ENCODE measurements at places on chromosomes 1 and 21.

- H3K27ac ChIP-seq, result no peak overlapping the region
- peaks cover 4% of the 10 kb centered on the region for H3K36me3 ChIP-seq
- H3K4me1 ChIP-seq, result peaks cover 18% of the 10 kb centered on the region
- no peak overlapping the region for H3K4me3 ChIP-seq
- no peak for DNase-seq
- H3K27me3 ChIP-seq, result peaks cover 33% of the 10 kb centered on the region
Observed at GRCh38 chr1:244084763-244085162, 33.7 kb downstream of the ZBTB18 start.

DNA sequence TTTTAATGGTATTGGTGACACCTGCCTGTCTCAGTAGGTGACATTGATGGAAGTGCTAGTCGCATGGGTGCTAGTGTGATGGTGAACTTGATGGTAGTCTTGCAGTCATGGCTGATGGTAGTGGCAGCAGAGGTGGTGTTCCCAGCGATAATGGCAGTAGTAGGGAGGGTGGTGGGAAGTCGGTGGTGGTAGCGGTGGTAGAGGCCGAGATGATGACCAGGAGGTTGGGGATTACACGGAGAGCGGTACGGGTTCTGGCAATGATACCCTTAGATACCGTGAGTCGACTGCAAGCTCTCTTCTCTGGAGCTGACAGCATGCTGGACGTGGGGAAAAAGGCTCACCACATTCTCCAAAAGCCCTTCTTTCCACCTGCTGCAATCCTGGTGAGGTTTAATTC lies 99.4 kb upstream of the SLC2A1 start:
- peaks cover 8% of the 10 kb centered on the region for H3K4me1 ChIP-seq
- no peak for DNase-seq
- H3K4me3 ChIP-seq, result no peak overlapping the region
- H3K27ac ChIP-seq, result no peak overlapping the region
- peaks cover 16% of the 10 kb centered on the region for H3K27me3 ChIP-seq
- H3K36me3 ChIP-seq, result no peaks in the 10 kb centered on the region

DNA sequence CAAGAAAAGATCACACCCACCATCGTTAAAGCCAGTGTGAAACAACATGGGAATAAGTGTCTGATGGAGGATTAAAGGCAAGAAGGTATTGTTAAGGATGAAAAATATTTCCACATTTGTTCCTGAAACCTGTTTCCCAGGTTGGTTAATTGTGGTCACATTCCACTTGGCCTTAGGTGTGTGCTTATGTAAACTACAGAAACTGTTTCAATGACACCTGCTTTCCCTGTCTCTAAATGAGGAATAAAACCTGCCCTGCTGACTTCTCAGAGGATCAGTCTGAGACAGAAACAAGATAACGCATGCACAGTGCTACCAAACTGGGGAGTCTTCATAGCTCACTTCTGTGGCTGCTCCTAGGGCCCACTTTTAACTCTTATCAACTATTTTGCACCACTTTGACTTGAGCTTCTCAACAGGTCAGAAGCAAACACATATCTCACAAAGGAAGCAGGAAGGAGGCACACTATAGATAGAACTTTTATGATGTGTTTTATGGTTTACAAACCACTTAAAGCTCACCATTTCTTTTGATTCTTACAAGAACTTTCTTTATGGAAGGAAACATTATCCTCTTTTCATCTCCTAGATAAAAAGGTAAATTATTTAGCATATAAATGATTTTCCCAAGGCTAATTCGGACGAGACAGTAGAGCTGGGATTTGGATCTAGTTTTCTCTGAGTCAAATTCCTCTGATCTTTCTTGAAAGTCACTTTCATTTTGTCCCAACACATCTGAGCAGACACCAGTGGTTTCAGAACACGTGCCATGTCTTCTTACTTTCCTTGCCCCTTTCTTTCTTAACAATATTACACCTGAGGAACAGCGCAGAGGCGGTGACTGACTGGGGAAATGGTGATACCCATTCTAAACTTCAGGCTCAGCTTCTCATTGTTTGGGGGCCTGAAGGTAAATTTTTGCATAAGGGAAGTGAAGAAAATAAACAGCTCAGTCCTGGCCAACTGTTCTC lies 33.4 kb downstream of the CYP2J2 start:
- no peak overlapping the region for H3K27ac ChIP-seq
- no peak overlapping the region for H3K4me3 ChIP-seq
- H3K4me1 ChIP-seq, result no peaks in the 10 kb centered on the region

DNA sequence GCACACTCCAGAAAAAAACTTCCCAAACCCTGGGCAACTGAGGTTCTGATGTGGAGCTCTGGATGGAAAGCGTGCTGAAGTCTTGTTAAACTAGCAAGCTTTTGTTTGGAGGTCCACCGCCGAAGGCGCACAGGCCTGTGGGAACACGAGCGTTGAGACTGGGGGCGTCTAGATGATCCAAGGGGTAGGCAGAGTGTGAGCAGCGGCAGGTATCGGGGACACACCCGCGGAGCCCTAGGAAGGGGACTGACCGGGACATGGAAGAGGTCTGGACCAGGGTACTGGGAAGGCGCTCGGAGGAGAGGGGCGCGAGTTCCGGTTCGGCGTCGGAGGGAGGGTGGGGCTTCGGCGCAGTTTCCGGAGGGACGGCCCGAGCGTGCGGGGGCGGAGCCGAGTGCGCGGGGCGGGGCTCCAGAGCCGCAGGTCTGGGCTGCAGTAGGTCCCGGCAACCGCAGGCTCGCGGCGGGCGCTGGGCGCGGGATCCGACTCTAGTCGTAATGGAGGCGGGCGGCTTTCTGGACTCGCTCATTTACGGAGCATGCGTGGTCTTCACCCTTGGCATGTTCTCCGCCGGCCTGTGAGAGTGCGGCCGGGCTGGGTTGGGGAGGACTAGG lies at the start of gene SLC50A1:
TSS of gene SLC50A1 (plus strand) at position 438 of the 614 bp plus-strand sequence. CDS start at position 498, 60 bp downstream.
- peaks cover 44% of the 10 kb centered on the region for H3K36me3 ChIP-seq
- H3K27me3 ChIP-seq, result peaks cover 7% of the 10 kb centered on the region
- H3K4me3 ChIP-seq, result peak within 1 kb of the TSS; percentile 97
- peak within 1 kb of the TSS; percentile 99 for H3K27ac ChIP-seq

DNA sequence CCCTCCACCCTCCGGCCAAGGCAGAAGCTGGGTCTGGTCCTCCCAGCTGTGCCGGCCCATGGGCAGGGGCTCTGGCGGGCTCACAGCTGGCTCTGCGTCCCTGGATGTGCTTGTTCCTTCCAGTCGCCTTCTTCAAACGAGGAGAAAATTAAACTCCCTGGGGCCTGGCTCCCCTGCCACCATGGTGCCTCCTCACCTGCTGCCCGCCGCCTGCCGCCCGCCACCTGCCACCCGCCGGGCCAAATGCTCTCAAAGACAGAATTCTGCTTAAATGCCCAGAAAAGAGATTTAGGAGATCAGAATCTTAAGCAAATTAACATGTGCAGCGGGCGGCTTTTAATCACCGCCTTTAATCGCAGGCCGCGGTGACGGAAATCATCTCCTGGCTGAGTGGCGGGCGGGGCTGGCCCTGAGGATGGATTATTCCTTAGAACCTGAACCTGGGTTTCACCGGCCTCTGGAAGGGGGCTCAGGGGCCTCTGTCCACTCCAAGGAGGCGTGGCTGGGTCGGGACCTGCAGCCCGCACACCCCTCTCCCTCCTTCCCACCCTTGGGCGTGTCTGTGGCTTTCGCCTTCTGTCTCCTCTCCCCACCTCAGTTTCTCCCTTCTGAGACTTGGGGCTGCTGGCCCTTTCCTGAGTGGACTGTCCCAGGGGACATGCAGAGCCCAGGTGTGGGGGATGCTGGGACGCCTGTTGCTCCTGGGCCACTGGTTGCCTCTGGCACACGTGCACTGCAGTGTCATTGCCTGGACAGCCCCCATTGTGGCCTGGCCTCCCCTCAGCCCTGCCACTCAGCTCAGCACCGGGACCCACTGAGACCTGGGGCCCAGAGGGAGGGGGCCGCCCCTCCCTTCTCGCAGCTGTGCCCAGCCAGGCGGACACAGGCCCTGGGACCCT lies 10.5 kb upstream of the PLCH2 start:
- no peaks in the 10 kb centered on the region for H3K36me3 ChIP-seq
- H3K4me3 ChIP-seq, result no peak overlapping the region
- peaks cover 45% of the 10 kb centered on the region for H3K27me3 ChIP-seq
- peaks cover 17% of the 10 kb centered on the region for H3K4me1 ChIP-seq

GRCh38 chr1:165452336-165453130 lies 7.6 kb upstream of the RXRG start:
- H3K4me1 ChIP-seq, result no peaks in the 10 kb centered on the region
- H3K4me3 ChIP-seq, result no peak overlapping the region
- H3K36me3 ChIP-seq, result no peaks in the 10 kb centered on the region
- H3K27ac ChIP-seq, result no peak overlapping the region
- DNase-seq, result no peak
- peaks cover 24% of the 10 kb centered on the region for H3K27me3 ChIP-seq

GRCh38 chr1:225981714-225982113 lies 17.4 kb downstream of the SDE2 start:
- H3K27ac ChIP-seq, result peak overlapping the region; percentile 40
- H3K36me3 ChIP-seq, result peaks cover 34% of the 10 kb centered on the region
- peaks cover 21% of the 10 kb centered on the region for H3K4me1 ChIP-seq

GRCh38 chr1:159121526-159121925 lies 45.0 kb upstream of the AIM2 start:
- H3K27me3 ChIP-seq, result peaks cover 4% of the 10 kb centered on the region
- no peaks in the 10 kb centered on the region for H3K36me3 ChIP-seq
- H3K4me3 ChIP-seq, result peak overlapping the region; percentile 11
- DNase-seq, result no peak

- DNase-seq, result no peak
Observed at GRCh38 chr1:23638786-23639241, 52.8 kb upstream of the RPL11 start.

DNA sequence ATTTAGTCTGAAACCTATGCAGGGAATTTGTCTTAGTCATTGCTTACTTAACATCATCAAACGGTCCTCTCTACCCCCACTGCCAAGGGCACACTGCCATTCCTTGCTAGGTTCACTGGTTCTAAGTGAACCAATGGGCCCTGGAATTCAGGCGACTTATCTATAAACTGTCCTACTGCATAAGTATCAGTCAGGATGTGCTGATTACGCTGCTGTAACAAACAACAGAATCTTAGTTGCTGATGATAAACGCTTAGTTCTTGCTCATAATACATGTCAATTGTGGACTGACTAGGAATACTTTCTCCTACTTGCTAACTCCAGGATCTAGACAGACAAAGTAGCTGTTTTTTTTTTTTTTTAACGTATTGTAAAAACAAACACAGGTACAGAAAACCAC lies 136.1 kb downstream of the PRDM2 start:
- no peak for DNase-seq
- H3K4me1 ChIP-seq, result no peaks in the 10 kb centered on the region
- no peak overlapping the region for H3K27ac ChIP-seq
- no peaks in the 10 kb centered on the region for H3K36me3 ChIP-seq
- no peak overlapping the region for H3K4me3 ChIP-seq
- peaks cover 24% of the 10 kb centered on the region for H3K27me3 ChIP-seq

GRCh38 chr1:204192046-204192445 lies 4.2 kb downstream of the KISS1 start:
- H3K4me3 ChIP-seq, result no peak overlapping the region
- no peak for DNase-seq
- H3K27me3 ChIP-seq, result peaks cover 48% of the 10 kb centered on the region
- H3K4me1 ChIP-seq, result peaks cover 22% of the 10 kb centered on the region

- peaks cover 13% of the 10 kb centered on the region for H3K36me3 ChIP-seq
- DNase-seq, result no peak
- no peaks in the 10 kb centered on the region for H3K4me1 ChIP-seq
- H3K4me3 ChIP-seq, result no peak overlapping the region
- no peak overlapping the region for H3K27ac ChIP-seq
Observed at GRCh38 chr1:233140974-233141373, 154.6 kb downstream of the PCNX2 start.

DNA sequence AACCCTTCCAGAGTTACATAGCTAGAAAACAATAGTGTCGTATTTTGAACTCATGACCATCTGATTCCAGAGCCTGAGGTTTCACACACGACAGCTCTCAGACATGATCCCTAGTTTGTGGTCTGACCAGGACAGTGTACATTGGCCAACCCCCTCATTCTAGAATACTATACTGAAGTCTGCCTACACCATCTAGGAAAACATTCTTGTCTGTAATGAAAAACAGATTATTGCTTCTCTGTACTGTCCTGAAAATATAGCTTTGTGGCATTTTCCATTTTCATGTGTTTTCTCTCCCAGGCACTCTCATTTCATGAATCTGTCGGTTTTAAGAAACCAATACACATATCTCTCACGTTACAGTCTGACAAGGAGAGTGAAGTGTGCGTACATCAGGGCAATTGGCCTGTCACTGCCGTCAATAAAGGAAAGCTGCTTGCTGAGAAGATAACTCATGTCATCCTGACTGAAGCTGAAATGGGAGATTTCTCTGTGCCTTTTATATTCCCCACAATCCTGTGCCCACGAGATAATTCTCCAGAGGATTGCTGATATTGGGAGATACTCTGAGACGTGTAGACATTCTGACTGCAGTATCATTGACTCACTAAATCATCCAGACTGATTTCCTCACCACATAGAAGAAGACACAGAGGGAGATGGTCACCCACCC lies 585.6 kb downstream of the PLPP3 start:
- no peak overlapping the region for H3K27ac ChIP-seq
- DNase-seq, result no peak
- no peak overlapping the region for H3K4me3 ChIP-seq
- no peaks in the 10 kb centered on the region for H3K36me3 ChIP-seq
- no peaks in the 10 kb centered on the region for H3K4me1 ChIP-seq
- H3K27me3 ChIP-seq, result peaks cover 18% of the 10 kb centered on the region

- H3K36me3 ChIP-seq, result no peaks in the 10 kb centered on the region
- H3K27ac ChIP-seq, result no peak overlapping the region
- H3K27me3 ChIP-seq, result peaks cover 30% of the 10 kb centered on the region
Observed at GRCh38 chr1:212601524-212601923, 7.0 kb upstream of the ATF3 start.

DNA sequence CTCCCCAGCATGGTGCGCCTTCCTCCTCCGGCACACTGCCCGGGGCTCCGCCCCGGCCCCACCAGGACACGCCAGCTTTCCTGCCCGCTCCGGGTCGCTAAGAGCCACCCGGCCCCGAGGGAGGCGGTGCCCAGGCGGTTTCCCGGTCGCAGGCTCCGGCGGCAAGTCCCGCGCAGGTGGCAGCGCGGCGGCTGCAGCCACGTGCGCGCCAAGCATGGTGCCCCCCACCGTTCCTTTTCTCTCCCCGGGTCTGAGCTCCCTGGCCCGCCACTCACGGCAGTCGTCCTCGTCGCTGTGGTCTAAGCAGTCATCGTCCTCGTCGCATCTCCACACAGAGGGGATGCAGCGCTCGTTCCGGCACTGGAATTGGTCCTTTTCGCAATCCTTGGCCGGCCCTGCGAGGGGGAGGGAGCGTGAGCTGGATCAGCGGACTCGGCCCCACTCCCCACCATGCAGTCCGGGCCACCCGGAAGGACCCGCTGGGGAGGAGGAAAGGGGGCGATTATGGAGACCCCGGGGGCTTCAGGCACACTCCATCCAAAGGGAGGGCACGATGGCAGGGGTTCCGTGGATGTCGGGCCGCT lies 1.2 kb downstream of the LRP8 start:
- peak overlapping the region; percentile 100 for H3K4me3 ChIP-seq
- H3K4me1 ChIP-seq, result peaks cover 15% of the 10 kb centered on the region
- peaks cover 47% of the 10 kb centered on the region for H3K36me3 ChIP-seq
- DNase-seq, result no peak
- peak overlapping the region; percentile 98 for H3K27ac ChIP-seq
- no peaks in the 10 kb centered on the region for H3K27me3 ChIP-seq
